Activated CD8-positive, alpha-beta memory T cell treated with anti-CD3 and anti-CD28 coated beads, Interleukin-2, amount 50 U/mL, for 4 hours (primary cell): ENCODE measurements at places on chromosomes 2 and 18.

DNA sequence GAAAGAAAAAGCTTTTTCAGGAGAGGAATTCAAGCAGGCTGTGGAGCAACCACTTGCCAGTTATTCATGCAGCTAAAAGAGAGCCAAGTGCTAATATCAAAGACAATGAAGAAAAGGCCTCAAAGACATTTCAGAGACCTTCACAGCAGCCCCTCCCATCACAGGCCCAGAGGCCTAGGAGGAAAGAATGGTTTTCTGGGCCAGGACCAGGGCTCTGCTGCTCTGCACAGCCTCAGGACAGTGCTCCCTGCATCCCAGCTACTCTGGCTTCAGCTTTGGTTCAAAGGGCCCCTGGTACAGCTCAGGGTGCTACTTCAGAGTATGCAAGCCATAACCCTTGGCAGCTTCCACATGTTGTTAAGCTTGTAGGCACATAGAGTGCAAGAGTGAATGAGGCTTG, 119.5 kb downstream of the MSTN start:
- DNase-seq: no peak

DNA sequence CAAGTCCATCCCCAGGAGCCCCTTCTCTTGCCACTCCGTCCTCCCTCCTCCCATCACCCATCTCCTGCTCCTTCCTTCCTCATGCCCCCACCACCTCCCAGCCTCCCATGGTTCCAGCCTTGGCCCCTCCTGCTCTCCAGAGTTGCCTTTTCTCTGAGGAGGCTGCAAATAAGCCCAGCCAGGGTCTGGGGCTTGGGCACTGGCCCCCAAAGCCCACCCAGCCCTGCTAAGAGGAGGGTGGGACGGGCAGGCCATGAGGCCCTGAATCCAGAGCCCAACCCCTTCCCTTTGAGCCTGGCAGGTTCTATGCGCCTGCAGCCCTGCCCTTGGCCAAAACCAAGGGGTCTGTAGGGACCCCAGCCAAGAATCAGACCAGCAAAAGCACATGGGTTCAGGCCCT, 71.6 kb downstream of the STPG4 start:
- DNase-seq: no peak

DNA sequence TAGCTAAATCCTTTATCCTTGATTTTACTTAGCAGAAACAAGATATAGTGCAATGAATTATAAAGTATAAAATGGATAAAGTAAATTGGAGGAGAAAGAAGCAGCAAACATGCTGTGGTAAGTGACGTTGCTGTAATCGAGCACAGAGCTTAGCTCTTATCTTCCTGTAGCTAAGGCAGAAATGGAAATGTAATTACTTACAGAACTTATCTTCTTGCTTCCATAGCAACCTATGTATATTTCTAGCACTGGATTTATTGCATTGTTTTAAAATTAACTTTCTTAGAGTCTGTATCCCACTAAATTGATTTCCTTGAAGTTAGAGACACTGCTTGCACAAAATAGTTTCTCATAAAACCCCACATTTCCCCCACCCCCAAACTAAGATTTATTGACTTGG, 130.6 kb upstream of the MC4R start:
- no peak for DNase-seq

GRCh38 chr2:222180619-222181018, 118.2 kb downstream of the PAX3 start:
- no peak for DNase-seq
